ENCODE measurements at places on chromosomes 7 and 10.

- no peak for DNase-seq
Measured at GRCh38 chr10:28095791-28096378, 97.0 kb upstream of the ODAD2 start.

GRCh38 chr10:21593986-21594385, 60.0 kb downstream of the MLLT10 start:
- DNase-seq, result no peak

- no peak for DNase-seq
Measured at GRCh38 chr10:62684911-62685310, 119.6 kb upstream of the ADO start.

DNA sequence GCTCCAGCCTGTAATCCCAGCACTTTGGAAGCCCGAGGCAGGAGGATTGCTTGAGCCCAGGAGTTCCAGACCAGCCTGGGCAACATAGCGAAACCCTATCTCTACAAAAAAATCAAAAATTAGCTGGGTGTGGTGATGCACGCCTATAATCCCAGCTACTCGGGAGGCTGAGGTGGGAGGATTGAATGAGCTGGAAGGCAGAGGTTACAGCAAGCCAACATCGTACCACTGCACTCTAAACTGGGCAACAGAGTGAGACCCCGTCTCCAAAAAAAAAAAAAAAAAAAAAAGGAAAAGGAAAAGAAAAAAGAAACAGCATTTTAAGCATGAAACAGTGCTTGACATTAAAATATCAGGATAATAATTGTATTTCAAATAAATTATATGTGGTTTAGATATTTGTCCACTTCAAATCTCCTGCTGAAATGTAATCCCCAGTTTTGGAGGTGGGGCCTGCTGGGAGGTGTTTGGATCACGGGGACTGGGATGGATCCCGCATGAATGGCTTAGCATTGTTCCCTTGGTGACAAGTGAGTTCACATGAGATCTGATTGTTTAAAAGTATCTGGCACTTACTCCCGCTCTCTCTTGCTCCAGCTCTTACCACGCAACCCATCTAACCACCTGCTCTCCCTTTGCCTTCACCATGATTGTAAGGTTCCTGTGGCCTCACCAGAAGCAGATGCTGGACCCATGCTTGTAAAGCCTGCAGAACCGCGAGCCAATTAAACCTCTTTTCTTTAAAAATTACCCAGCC, 103.4 kb downstream of the SRPK2 start:
- DNase-seq, result no peak

GRCh38 chr10:103067956-103068355, 125.1 kb downstream of the NT5C2 start:
- DNase-seq, result no peak

- no peak for DNase-seq
Measured at GRCh38 chr7:43619213-43620012, 36.5 kb downstream of the STK17A start.

GRCh38 chr7:23700046-23700445, 10.0 kb upstream of the STK31 start:
- DNase-seq, result no peak

DNA sequence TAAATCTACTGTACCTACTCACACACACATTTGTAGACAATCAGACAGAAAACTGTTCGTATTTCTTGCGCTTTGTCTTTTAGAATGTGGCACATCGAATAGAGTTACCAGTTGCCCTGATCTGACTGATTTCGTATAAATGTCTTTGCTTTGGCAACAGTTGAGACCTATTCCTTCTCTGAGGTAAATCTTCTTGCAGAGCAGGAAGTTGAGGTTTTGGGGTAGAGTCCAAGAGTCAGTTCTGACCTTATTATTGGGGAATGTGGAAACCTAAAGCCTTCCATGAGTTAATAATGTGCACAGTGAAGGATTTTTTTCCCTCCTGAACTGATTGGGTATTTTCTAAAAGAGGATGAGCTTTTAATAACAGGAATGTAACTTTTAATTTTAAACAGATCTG, 135.3 kb downstream of the KIAA1217 start:
- no peak for DNase-seq

DNA sequence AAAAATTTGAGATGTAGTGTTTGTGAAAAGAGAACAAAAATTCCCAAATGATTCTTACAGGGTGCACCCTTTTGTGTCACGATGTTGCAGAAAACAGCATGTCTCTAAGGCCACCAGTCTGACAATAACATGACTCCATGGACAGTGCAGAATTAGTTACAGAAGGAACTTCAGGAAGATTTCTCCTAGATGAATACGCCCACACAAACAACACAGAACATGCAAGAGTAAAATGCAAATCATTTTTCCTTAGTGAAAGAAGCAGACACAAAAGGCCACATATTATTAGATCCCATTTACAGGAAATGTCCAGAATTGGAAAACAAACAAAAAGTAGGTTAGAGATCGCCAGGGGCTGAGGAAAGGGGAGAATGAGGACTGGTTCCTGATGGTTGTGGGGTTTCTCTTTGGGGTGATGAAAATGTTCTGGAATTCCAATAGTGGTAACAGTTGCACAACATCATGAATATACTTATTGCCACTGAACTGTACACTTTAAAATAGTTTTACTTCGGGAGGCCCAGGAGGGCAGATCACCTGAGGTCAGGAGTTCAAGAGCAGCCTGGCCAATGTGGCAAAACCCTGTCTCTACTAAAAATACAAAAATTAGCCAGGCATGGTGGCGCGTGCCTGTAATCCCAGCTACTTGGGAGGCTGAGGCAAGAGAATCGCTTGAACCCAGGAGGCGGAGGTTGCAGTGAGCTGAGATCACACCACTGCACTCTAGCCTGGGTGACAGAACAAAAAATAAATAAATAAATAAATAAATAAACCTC, 10.2 kb downstream of the ZC3HAV1 start:
- DNase-seq, result no peak

GRCh38 chr7:149827089-149827981, 10.8 kb upstream of the ZNF862 start:
- DNase-seq, result no peak

DNA sequence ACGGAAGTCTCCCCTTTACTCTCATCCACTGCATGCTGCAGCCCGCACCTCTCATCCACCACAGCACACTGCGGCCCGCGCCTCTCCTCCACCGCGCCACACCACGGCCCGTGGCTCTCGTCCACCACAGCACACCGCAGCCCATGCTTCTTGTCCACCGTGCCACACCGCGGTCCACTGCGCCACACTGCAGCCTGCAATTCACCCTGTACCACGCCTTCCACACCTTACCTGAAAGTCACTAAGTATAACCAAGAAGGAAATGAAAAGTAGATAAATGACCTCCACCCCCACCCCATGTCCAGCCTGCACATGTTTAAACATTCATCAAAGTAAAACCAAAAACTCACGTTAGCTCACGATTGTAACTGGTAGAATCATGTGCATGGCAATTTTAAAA, 176.1 kb downstream of the DIP2C start:
- DNase-seq, result no peak

DNA sequence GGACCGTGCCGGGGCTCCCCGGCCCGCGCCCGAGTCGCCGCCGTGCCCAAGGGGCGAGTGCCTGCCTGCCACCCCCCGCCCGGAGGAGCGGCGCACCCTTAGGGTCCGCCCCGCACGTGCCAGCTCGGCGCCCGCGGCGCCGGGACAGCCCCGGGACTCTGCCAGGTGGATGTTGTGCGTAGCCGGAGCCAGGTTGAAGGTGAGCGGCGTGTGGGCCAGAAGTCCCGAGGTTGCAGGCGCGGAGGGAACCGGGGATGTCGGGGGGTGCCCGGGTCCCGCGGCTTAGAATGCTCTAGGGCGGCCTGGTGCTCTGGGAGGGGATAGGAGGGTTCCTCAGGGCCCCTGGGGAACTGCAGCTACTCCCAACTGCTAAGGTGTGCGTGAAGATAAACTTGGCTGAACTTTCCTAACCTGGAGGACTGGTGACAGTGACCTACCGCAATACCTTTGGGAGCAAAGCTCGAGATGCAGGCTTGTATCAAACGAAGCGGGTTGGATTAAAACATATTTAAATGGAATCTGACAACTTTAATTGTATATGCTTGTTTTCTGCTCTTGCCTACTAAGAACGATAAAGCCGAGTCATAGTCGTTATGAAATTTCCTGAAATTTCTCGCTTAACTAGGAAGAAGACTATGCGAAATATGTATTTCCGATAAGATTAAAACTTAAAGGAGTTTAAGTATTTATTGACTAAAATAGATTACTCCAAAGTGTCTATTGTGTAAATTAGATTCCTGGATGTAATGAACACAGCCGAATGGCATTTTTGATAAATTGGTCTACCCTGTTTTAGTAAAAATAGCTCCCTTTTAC, at the start of gene CUX1:
Gene CUX1 (plus strand): TSS at position 156 of the 816 bp plus-strand sequence. CDS start 14 bp downstream, at position 170.
- peak; percentile 3 for DNase-seq

DNA sequence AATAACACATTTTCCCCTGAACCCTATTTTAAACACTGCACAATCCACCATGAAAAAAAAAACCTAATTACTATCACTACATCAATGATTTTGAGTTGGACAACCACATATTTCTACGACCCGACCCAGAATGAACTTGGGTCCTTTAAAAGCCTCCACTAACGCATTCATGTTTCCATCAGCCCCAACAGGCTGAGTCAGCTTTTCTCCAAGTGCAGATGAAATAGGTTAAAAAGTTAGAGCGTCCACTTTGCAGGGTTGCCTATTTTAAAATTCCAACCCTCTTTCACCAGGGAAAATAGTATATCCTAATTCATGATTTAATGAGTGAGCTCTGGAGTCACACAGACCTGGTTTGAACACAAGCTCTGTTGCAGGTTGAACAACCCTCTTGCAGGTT, 501.0 kb upstream of the SORCS1 start:
- no peak for DNase-seq

GRCh38 chr7:82244947-82245517, 198.5 kb downstream of the CACNA2D1 start:
- no peak for DNase-seq

- DNase-seq, result no peak
Measured at GRCh38 chr7:3106361-3106826, 62.7 kb upstream of the CARD11 start.

DNA sequence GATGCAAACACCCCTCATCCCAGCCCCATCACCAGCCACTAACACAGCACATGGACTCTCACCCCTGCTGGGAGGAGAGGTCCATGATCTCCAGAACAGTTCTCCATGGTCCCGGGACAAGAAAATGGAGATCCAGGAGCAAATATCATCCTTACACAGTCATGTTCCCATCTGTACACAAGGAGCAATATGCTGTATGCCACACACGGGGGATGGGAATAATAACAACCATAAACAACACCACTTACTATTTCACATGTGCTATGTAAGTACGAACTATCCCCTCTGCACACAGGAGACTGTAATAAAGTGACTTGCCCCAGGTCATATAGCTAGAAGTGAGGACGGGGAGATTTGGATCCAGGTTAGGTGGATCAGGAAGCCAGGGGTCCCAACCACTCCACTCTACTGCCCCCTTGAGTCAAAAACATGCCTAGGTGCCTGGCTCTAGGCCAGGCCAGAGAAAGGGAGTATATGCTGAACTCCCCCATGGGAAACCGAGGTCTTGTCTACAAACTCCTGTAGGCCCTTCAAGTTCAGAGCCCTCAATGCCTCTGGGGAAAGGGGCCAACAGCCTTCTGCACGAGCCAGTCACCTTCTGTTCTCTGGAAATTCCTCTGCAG, 34.1 kb downstream of the LRRC20 start:
- no peak for DNase-seq

DNA sequence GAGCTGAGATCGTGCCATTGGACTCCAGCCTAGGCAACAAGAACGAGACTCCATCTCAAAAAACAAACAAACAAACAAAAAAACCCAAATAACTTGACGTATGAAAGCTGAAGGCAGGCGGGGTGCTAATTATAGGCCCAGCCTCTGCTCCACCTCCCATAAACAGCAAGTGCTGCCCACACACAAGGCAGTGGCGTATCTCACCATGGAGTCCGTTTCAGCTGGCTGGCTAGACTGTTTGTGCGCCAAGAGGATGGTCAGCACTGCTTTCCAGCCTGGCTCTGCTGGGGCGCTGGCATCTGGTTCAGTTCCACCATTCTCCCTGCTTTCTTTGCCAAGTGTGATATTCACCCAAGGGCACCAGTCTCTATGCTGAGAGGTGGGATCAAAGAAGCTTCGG, 29.1 kb downstream of the ZC3HC1 start:
- DNase-seq, result no peak

- DNase-seq, result peak; percentile 58
Measured at GRCh38 chr7:100604028-100604975, 2.1 kb downstream of the PCOLCE start.

- no peak for DNase-seq
Measured at GRCh38 chr7:47763063-47763974, 181.4 kb upstream of the TNS3 start.

DNA sequence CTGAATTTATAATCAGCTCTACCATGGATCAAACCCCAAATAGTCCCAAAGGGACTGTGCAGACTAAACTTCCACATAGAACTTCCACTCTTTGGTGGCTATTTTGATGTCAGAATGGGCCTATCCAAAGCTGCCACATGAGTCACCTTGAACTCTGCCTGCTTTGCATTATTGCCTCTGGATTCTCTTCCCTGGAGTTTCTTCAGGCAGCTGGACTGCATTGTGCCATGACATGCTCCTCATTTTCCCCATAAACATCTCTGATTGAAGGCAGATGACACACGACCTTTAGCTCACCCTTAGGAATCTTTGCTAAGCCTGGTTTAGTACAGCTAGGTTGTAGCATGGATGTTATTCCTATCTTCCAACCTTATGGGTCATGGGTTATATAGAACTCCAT, 251.7 kb downstream of the FZD1 start:
- DNase-seq, result no peak

- no peak for DNase-seq
Measured at GRCh38 chr10:75068523-75068922, 42.9 kb upstream of the SAMD8 start.

DNA sequence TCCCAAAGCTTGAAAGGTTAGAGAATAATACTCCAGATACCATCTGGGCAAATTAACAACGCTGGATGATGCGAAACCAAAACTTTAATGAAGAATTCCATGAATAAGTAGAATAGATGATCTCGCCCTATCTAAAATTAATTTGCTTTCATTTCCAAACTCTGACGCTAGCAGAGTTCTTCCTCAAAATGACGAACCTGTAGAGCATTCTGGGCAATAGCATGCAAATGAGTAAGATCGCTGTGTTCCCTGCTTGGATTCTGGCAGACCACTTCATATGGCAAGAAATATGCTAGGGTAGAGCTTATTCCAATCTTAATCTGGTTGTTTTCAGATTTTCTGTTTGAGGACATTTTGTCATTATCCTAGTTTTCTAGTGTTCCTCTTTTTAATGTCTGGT, 36.1 kb upstream of the SMNDC1 start:
- no peak for DNase-seq

DNA sequence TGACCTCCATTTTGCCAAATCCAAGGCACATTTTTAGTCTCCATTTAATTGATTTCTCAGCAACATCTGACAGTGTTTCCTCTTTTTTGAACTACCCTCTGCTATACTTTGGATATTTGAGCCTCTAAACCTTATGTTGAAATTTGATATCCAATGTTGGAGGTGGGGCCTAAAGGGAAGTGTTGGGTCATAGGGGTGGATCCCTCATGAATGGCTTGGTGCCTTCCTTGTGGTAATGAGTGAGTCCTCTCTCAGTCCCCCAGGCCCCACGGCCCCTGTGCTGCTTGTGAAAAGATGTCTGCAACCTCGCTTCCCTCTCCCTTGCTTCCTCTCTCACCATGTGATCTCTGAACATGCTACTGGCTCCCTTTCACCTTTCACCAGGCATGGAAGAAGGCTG, 96.8 kb upstream of the DGKB start:
- no peak for DNase-seq

Data from T follicular helper cell (primary cell).